Effector memory CD8-positive, alpha-beta T cell (primary cell): ENCODE measurements at places on chromosomes 6 and 20.

- DNase-seq, result no peak
- no peaks in the 10 kb centered on the region for H3K27me3 ChIP-seq
- peak overlapping the region; percentile 96 for H3K27ac ChIP-seq
- H3K36me3 ChIP-seq, result peaks cover 14% of the 10 kb centered on the region
- H3K4me1 ChIP-seq, result peaks cover 6% of the 10 kb centered on the region
These were observed 1.1 kb downstream of the TBC1D32 start for GRCh38 chr6:121333196-121333595.

DNA sequence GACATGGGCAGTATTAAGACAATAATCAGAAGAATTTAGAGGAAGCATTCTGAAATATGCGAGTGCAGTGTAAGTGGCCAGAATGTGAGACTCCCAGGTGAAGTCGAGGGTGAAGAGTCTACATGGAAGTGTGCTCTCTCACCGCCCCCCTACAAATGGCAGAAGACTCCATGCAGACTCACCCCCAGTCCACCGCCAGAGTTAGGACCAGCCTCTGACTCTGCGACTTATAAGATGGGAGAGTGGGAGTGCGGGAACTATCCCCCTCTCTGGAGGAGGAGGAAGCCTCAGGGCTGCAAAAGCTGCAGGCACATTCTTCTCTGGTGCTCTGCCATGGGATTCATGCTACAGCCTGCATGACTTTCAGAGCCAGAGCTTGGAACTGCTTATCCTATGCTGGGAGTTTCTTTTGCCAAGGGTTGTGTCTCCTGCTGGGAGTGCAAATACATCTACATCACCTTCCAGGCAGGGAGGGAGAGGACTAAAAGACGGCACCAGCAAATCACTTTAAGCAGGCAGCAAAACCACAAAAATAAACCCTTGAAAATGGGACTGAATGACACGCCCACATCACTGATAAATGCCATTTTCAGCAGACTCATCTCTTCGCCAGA lies 206.7 kb upstream of the SULF2 start:
- DNase-seq, result no peak
- no peak overlapping the region for H3K27ac ChIP-seq
- no peak overlapping the region for H3K4me3 ChIP-seq
- no peaks in the 10 kb centered on the region for H3K4me1 ChIP-seq

GRCh38 chr6:4380881-4381281 lies 245.5 kb upstream of the ECI2 start:
- H3K27me3 ChIP-seq, result peaks cover 36% of the 10 kb centered on the region
- H3K36me3 ChIP-seq, result peaks cover 5% of the 10 kb centered on the region
- H3K4me1 ChIP-seq, result no peaks in the 10 kb centered on the region

DNA sequence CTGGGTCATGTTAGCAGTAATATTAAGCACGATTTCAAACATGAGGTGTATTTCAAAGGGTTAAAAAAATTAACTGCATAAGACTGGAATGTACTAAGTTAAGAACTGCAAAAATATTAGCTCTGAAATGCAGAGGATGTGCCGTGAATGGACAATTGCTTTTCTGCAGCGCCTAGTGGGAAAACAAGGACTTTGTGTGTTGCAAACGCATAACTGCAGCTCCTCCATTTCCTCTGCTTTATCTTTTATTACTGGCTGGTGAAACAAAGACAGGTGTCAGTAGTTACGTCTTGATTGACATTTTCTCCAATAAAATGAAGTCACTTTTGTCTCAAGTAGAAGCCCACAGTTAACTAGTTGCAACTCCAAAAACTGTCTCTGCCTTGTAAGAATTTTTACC lies 1.7 kb downstream of the PDE7B start:
- no peaks in the 10 kb centered on the region for H3K36me3 ChIP-seq
- no peaks in the 10 kb centered on the region for H3K27me3 ChIP-seq
- no peak overlapping the region for H3K27ac ChIP-seq

- H3K27ac ChIP-seq, result no peak overlapping the region
- H3K27me3 ChIP-seq, result no peaks in the 10 kb centered on the region
- no peak for DNase-seq
These were observed 590.7 kb upstream of the FLRT3 start for GRCh38 chr20:14928083-14928482.

DNA sequence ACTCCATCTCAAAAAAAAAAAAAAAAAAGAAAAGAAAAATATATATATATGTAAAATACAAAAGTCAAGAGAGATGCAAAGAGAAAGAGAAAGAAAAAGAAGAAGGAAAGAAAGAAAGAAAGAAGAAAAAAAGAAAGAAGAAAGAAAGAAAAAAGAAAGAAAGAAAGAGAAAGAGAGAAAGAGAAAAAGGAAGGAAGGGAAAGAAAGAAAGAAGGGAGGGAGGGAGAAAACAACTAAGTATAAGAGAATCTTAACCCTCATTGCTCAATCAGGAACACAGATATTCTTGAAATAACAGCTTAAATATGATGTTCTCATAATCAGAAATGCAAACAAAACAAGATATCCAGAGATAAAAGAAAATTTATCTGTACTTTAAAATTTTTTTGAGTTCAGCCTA lies 54.4 kb upstream of the MARCKS start:
- no peak overlapping the region for H3K4me3 ChIP-seq
- no peaks in the 10 kb centered on the region for H3K36me3 ChIP-seq
- H3K27ac ChIP-seq, result no peak overlapping the region

DNA sequence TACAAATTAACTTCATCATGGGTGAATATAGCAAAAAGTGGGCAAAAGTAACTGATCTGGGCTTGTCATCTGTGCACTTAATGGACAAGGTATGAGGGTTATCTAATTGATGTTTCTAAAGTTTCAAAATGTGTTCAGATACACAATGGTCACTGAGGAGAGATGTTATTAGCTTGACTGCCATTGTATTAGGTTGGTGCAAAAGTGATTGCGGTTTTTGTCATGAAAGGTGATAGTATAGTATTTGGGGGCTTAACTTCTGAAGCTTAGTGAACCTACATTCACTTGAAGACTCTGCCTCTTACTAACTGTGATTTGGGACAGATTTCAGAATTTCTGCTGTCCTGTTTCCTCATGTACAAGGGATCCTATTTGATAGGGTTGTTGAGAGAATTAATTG lies 159.6 kb downstream of the UST start:
- H3K4me1 ChIP-seq, result no peaks in the 10 kb centered on the region
- DNase-seq, result no peak
- H3K36me3 ChIP-seq, result no peaks in the 10 kb centered on the region
- no peak overlapping the region for H3K4me3 ChIP-seq
- H3K27me3 ChIP-seq, result no peaks in the 10 kb centered on the region
- no peak overlapping the region for H3K27ac ChIP-seq

DNA sequence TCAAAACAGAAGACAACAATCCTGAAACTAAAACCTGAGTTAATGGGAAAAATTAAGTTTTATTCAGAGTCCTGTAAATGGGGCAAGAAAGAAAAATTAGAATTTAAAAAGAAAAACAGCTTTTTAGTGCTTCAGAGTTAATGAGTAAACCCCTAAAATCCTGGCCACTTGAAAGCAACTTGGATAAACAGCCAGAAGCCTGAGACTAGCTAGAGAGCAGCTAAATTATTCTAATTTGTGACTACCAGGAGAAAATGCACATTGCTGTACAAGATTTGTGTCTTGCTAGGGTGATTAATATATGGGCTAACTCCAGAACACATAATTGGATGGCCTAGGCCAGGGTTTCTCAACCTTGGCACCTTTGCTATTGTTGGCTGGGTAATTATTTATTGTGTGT lies 62.4 kb upstream of the ARG1 start:
- H3K4me1 ChIP-seq, result no peaks in the 10 kb centered on the region
- H3K27me3 ChIP-seq, result no peaks in the 10 kb centered on the region
- no peak overlapping the region for H3K4me3 ChIP-seq
- no peaks in the 10 kb centered on the region for H3K36me3 ChIP-seq

GRCh38 chr20:38290829-38291814 lies 12.8 kb upstream of the BPI start:
- DNase-seq, result no peak
- H3K27me3 ChIP-seq, result peaks cover 56% of the 10 kb centered on the region

DNA sequence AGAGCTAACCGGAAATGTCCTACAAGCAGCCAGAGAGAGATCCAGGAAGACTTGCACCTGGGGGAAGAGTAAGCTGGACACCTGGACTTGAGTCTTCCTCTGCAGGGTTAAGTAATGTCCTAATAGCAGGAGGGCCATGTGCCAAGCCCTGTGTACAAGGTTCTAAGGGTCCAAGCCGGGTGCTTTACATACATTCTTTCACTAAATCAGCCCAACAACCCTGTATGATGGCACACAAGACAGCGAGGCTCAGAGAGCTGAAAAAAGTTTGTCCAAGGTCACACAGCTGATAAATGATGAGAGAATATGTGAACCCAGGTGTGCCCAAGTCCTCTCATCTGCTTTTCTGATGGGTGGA lies 215.1 kb upstream of the CDYL start:
- no peak for DNase-seq
- peaks cover 3% of the 10 kb centered on the region for H3K36me3 ChIP-seq
- H3K4me1 ChIP-seq, result peaks cover 2% of the 10 kb centered on the region
- no peak overlapping the region for H3K27ac ChIP-seq

GRCh38 chr6:14682812-14683211 lies 563.1 kb upstream of the JARID2 start:
- H3K27me3 ChIP-seq, result peaks cover 10% of the 10 kb centered on the region
- H3K4me3 ChIP-seq, result no peak overlapping the region
- H3K36me3 ChIP-seq, result no peaks in the 10 kb centered on the region

DNA sequence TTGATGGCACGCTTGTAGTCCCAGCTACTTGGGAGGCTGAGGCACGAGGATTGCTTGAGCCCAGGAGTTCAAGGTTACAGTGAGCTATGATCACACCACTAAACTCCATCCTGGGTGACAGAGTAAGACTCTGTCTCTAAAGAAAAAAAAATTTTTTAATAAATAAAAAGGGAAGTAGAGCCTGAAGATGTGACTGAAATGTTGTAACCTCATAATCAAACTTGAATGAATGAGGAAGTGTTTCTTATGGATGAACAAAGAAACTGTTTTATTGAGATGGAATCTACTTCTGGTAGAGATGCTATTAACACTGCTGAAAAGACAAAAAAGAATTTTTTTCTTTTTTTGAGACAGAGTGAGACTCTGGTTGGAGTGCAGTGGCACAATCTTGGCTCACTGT lies 6.7 kb downstream of the MAK start:
- DNase-seq, result no peak
- H3K36me3 ChIP-seq, result peaks cover 3% of the 10 kb centered on the region
- no peaks in the 10 kb centered on the region for H3K4me1 ChIP-seq
- H3K4me3 ChIP-seq, result no peak overlapping the region

DNA sequence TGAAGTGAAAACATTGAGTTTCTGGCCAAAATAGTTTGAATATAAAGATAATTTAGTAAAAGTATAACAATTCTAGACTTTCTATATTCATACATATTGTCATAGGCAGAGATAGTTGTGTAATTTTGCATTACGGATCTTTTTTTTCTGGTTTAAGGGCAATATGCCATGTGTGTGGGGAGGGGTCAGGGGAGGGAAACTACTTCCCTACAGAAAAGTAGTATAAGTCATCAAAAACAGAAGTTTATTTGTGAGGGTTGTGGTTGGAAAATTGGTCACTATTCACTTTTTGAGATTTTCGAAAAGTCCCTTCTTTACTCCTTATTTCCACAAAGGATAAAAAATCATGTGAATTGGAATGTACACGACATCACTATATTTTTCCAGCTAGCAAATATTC lies 288.2 kb upstream of the PREP start:
- no peaks in the 10 kb centered on the region for H3K27me3 ChIP-seq
- H3K36me3 ChIP-seq, result no peaks in the 10 kb centered on the region
- H3K27ac ChIP-seq, result no peak overlapping the region
- DNase-seq, result no peak
- no peaks in the 10 kb centered on the region for H3K4me1 ChIP-seq
- H3K4me3 ChIP-seq, result no peak overlapping the region

- peaks cover 14% of the 10 kb centered on the region for H3K4me1 ChIP-seq
- no peak overlapping the region for H3K4me3 ChIP-seq
- no peaks in the 10 kb centered on the region for H3K27me3 ChIP-seq
- H3K36me3 ChIP-seq, result peaks cover 13% of the 10 kb centered on the region
- H3K27ac ChIP-seq, result peak overlapping the region; percentile 71
- DNase-seq, result no peak
These were observed 5.5 kb upstream of the ABCF1 start for GRCh38 chr6:30565772-30566171.

GRCh38 chr6:6870921-6871320 lies 236.8 kb upstream of the RREB1 start:
- H3K27me3 ChIP-seq, result peaks cover 5% of the 10 kb centered on the region
- DNase-seq, result no peak
- no peaks in the 10 kb centered on the region for H3K36me3 ChIP-seq
- H3K27ac ChIP-seq, result no peak overlapping the region

- peak overlapping the region; percentile 91 for H3K4me3 ChIP-seq
- peaks cover 34% of the 10 kb centered on the region for H3K4me1 ChIP-seq
- DNase-seq, result peak; percentile 37
- peaks cover 15% of the 10 kb centered on the region for H3K27me3 ChIP-seq
These were observed 4.3 kb downstream of the GABBR1 start for GRCh38 chr6:29628419-29629281.

DNA sequence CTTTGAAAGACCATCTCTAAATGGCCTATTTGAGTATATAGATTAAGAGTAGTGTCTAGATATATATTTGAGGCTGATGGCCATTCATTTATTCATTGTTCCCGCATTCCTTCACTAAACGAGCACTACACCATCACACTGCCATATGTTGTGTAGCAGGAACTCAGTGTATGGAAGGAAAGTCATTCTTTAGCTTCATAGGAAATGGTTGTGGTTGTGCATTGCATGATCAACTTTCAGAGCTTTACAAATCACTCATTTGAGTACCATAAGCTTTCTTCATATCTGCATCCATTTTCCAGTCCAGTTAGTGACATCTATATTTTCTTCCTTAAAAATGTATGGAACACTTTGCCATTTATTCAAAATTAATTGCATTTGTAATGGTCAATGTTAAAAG lies 97.9 kb downstream of the ARID1B start:
- H3K4me3 ChIP-seq, result no peak overlapping the region
- peaks cover 12% of the 10 kb centered on the region for H3K36me3 ChIP-seq
- no peak overlapping the region for H3K27ac ChIP-seq
- peaks cover 88% of the 10 kb centered on the region for H3K4me1 ChIP-seq

DNA sequence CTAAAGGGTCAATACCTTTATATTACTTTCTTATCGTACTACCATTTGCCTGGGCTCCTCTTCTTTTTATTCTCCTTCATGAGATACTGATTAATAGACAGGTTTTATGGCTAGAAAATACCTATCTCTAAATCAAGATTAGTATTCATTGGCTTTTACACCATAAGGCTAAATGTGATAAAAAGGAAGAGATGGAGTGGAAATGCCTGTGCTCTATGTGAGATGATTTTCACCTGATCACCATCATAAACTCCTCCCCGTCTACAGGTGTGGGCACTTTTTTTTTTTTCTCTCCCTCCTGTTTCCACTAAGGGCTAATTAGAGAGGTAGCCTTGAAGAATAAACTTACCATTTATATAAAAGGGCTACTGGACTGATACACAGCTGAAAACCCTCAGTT lies at the start of gene GLYATL3:
GLYATL3 (plus strand) TSS at position 301 of the 400 bp plus-strand sequence. CDS start 12,068 bp downstream, outside the sequence.
- DNase-seq, result no peak
- H3K27me3 ChIP-seq, result peaks cover 8% of the 10 kb centered on the region
- H3K4me3 ChIP-seq, result no peak within 1 kb of the TSS
- H3K36me3 ChIP-seq, result no peaks in the 10 kb centered on the region
- H3K4me1 ChIP-seq, result no peaks in the 10 kb centered on the region
